LoVo (cell line): ENCODE measurements at places on chromosomes 5 and 9.

DNA sequence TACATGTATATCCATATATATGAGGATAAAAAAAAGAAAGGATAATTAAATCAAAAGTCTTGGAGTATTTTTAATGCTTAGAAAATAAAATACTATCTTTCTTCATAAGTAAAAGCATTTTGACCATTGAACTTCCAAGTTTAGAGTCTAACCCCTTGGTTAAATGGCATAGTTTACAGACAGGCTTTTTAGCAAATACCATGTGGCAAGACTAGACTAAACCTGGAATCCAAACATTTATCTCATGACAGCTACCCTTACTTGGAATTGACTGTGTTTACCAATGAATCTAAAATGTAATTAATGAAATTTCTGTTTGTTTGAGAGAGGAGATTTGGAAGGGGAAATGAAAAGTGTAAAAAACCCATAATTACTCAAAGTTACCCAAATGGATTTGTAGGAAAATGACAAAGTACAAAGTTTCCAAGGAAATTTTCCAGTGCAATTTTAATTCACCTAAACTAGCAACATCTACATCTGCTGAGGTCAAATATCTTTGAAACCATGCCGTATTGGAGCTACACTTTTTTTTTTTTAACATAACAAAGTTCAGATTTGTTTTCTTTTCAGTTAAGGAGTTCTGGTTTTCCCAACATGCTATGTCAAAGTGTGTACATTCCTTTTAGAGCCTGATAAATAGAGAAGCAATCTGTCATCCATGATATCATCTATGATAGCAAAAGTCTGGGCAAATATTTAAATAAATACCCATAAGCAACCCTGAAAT, 272.1 kb upstream of the DAB2 start:
- DNase-seq, result no peak

DNA sequence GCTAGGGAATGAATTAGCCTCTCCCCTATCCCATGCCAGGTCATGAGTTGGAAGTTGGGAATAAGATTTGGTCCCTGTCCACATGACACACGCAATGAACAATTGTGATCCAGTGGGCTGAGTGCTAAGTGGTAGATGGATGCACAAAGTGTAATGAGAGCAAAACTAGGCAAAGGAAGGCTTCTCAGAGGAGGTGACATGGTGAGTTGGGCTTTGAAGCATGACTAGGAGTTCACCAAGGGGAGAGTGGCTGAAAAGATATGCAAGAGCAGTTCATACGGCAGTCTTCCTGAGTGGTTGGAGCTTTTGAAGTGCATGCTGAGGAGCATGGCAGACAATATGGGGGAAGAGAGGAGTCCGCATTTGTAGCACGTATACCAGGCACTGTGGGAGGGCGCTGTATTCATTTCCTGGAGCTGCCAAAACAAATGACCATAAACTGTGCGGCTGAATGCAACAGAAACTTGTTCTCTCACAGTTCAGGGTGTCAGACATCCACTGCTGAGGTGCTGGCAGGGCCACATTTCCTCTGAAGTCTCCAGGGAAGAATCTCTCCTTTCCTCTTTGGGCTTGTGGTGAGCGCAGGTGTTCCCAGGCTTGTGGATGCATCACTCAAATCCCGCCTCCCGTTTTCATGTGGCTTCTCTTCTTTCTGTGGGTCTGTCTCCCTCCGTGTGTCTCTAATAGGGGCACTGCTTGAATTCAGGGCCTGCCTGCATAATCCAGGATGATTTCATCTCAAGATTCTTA, 49.5 kb downstream of the NSG2 start:
- no peak for DNase-seq

- no peak for DNase-seq
These were observed 112.8 kb upstream of the EFNA5 start for GRCh38 chr5:107783551-107783950.

GRCh38 chr5:28156981-28157380, 1118.6 kb upstream of the CDH9 start:
- no peak for DNase-seq

GRCh38 chr5:148843510-148844318, 17.3 kb downstream of the ADRB2 start:
- DNase-seq, result no peak

DNA sequence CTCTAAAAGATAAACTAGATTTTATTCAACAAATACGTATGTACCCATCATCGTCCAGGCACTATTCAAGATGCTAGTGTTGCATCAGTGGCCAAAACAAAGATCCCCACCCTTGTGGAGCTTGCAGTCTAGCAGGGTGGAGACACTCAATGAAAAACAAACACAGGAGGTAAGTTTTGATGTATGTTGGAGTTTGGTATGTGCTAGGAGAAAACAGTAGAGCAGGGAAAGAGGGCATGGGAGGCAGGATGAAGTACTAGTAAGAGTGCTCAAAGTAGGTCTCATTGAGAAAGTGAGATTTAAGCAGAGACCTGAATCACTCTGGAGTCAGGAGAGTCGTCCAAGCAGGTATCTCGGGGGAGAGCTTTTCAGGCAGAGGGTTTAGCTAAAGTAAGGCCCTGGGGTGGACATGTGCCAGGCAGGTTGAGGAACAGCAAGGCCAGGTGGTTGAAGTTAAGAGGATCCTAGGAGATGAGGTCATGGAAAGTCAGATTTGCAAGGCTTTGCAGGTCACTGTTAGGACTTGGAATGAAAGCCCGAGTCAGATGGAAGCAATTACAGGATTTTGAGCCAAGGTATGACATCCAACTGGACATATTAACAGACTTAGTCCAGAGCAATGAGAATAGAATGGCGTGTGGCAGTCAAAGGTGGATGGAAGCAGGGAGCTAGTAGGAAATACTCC, 9.2 kb downstream of the SNX18 start:
- no peak for DNase-seq

DNA sequence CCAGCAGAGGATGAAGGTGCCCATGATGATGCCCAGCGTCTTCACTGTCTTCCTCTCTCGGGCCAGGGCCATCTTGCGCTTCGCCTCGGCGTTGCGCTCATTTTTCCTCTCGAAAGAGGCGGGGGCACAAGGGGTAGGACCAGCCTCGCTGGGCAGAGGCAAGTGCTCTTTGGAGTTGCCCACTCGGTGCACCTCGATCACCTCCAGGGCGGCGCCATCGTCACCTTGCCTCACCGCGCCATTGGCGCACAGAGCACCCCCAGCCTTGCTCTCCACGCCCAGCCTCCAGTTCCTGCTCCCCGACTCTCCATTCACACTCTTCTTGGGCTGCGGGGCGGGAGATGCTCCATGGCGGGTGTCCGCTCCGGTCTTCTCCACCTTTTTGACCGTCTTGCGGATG, 1.6 kb downstream of the HTR1A start:
- no peak for DNase-seq

GRCh38 chr9:116223926-116224325, 70.3 kb downstream of the PAPPA start:
- no peak for DNase-seq

DNA sequence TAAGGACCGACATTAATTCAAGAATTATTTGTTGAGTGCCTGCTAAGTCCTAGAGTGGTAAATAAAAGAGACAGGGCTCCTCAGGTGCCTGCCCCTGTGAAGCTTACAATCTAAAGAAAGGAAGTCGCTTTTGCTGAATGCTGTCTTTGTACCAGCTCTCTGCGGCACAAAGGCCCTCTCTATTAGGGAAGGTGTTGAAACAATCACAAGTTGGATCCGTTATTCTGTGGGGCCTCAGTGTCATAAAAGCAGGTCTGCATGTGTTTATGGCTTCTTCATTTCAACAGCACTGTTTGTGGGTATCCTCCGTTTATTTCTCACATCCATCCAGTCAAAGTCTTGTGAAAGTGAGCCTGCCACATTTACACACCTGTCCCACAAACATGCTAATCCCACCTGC, 7.0 kb upstream of the MVB12B start:
- DNase-seq, result no peak

- DNase-seq, result no peak
These were observed 220.0 kb downstream of the CACNA1B start for GRCh38 chr9:138097501-138097991.

GRCh38 chr9:37156781-37157356, 36.5 kb downstream of the ZCCHC7 start:
- DNase-seq, result no peak

- DNase-seq, result peak; percentile 2
These were observed 315.0 kb upstream of the TLE4 start for GRCh38 chr9:79256691-79257213.

GRCh38 chr9:137756045-137756744, 121.4 kb upstream of the CACNA1B start:
- no peak for DNase-seq

GRCh38 chr5:60687927-60688720, 11.8 kb downstream of the DEPDC1B start:
- DNase-seq, result peak; percentile 31

- no peak for DNase-seq
These were observed 36.3 kb upstream of the LRRTM2 start for GRCh38 chr5:138911441-138911840.

DNA sequence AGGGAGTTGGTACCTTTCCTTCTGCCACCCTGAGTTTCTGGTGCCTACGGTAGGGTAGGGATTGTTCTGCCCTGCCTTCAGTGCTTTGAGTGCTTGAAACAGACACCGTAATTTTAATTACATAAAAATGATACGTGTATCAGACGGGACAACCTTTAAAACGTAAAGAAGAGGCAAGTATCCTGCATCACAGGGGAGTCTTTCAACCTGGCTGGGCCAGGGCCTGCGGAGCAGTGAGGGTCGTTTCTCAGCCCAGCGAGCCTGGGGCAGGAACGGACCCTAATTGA, 483 bp upstream of the DAB2IP start:
- no peak for DNase-seq

GRCh38 chr5:24208686-24209106, 436.1 kb downstream of the CDH10 start:
- DNase-seq, result no peak

- no peak for DNase-seq
These were observed 1.2 kb downstream of the CARD6 start for GRCh38 chr5:40842351-40842750.

DNA sequence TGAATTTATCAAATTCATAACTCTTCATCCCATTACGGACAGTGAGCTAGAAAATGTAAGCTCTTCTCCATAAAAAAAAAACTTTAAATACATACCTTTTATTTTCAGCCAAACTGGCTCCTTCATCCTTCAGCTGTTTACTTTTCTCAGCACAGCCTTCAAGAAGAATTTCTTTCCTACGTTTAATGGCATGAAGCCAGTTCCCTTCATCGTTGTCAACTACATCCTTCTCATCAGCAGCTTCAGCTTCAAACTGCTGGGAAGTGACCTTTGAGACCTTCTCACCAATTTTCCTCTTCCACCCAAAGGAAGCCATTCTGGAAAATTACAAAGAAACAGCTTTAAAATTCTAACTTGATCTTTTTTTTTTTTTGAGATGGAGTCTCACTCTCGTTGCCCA, 9.1 kb downstream of the TTC33 start:
- no peak for DNase-seq

GRCh38 chr5:33688526-33688925, 203.3 kb downstream of the ADAMTS12 start:
- DNase-seq, result no peak

DNA sequence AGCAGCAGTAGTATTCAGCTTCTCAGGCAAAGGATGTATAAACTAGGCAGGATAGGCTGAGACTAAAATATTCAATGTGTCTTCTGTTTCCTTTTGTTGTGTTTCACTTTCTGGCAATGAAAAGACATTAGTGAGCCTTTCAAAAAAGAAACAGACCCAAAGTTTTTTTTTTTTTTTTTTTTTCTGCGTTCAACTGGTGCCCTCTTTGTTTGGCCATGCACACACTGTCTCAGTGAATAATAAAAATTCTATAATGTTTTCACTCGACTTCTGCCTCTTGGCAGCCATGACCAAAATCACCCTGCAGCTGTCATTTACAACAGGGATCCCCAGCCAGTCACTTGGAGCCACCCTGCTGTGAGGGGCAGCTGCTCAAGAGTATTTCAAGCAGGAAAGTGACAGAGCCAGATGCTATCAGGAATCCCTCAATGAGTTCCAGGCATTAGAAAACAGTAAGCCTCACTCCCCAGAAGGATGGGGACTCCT, 44.0 kb upstream of the MAN2A1 start:
- DNase-seq, result no peak

DNA sequence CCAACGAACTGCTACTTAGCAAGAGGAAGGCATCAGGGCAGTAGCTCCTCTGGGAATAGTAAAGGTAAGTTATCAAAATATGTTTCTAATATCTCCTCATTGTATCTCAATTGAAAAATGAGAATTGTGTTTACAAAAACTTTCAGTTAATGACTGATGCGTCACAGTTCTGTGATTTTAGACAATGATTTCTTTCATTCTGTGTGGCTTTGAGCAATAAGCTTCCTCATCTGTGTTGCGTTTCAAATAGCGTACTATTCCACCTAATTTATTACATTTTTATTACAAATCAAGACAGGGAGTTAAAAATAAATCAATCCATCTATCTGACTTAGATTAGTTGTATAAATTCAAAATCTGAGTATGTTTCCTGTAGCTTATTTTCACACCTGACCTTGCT, 145.0 kb downstream of the CAAP1 start:
- DNase-seq, result no peak

DNA sequence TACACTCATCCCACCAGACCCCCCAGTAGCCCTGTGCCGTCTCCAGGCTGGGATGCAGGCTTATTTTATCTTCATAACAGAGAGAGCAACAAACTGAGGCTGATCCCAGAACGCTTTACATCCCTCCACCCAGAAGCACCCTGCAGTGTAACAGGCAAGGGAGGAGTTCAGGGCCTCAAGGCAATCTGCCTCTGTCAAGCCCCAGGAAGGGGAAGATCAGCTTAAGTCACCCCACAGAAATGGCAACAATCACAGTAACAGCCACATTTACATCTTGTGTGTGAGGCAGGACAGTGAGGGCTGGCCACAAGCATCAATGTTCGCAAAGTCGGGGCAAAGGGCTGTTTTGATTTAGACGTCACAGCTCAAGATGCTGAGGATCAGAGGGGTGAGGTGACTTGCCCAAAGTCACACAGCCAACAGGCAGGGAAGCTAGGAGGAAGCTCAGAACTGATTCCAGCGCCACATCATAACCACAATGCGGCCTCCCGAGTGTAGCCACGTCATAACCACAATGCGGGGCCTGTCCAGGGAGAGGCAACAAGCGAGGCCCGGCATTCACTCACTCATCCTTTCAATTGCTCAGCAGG, 14.4 kb downstream of the STK10 start:
- no peak for DNase-seq

GRCh38 chr5:37918424-37918823, 78.6 kb upstream of the GDNF start:
- DNase-seq, result no peak

DNA sequence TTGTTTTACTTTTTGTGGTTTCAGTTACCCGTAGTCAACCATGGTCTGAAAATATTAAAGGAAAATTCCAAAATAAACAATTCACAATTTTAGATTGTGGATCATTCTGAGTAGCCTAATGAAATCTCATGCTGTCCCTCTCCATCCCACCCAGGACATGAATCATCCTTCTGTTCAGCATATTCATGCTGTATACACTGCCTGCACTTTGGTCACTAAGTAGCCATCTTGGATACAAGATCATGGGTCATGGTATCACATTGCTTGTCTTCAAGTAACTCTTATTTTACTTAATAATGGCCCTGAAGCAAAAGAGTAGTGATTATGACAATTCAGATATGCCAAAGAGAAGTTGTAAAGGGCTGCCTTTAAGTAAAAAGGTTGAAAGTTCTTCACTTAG, 536.5 kb upstream of the ACO1 start:
- DNase-seq, result no peak

GRCh38 chr9:21661626-21662025, 140.8 kb upstream of the MTAP start:
- no peak for DNase-seq

GRCh38 chr5:20656262-20656661, 668.3 kb upstream of the CDH18 start:
- no peak for DNase-seq
